Endothelial cell (in vitro differentiated cells): ENCODE measurements at places on chromosomes 2 and 18.

DNA sequence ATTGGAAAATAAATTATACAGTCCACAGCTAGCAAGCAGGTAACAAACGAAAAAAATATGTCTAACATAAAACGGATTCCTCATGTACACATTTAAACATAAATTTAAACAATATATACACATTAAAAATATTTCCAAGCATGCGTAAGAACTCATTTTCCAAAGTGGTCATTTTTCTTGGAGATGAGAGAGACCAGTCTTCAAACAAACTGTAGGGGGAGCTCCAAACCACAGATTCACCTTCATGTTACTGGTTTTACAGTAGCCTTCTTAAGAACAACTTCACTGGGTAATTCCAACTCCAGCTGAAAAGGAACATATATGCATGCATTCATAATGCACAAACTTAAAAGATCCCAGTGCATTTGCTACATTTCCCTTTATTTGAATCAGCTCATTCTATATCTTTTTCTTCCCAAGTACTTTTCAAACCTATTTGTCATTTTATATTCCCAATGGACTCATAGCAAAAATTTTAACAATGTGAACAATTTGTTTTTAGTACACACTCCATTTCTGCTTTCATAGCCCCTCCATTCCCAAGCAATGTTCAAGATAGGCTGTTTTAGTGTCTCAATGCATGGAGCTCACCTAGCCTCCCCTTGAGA lies 4.7 kb upstream of the STAMBP start:
- DNase-seq: peak; percentile 18

DNA sequence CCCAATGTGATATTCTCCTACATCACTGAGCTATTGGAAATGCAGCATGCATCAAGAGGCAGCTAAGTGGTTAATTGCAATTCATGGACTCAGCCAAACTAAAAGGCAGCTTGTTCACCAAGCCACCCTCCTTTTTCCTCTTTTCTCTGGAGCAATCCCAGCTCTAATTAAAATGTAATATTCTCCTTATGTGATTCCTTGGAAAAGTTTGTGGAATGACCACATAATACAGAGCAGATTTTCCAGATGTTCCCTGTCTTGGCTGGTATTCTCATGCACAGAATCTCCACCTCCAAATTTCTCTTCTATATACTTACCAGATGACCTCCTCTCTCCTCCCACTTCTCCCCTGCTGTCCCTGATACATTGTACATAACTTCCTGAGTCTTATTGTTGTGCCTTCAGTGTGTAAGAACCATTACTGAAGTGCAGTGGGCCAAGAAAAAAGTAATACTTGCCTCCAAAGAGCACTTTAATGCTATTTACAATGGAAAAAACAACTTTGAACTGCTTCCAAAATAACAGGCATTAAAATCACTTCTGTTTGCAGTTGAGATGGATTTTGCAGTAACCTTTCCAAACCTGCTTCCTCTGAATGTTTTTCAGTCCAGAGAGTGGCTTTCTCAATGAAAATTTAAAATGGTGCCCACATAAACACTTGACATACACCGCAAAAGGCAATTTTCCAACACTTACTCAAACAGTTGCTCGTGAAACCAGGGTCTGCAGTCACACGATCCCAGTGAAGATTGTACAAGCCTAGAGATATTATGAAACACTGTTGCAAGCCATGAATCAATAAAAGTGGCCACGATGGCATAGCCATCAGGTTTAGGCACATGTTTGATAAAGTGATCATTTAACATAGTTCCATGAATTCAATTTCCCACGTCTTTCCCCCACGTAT lies 258.0 kb downstream of the MTX2 start:
- DNase-seq: no peak

DNA sequence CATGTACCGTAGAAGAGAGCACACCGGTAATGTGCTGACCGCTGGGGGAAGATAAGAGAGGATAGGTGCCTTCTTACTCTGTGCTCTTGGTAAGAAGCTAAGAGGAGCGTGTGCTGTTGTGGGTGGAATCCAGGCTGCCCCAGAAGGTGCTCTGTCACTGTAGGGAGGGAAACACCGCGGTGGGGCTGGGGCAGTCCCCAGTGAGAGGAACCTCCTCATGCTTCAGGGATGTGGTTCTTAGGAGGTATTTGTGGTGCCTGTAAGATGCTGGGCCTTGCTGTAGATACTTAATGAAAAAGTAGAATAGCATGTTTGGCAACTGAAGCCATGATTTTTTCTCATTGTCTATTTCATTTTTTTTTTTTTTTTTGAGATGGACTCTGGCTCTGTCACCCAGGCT lies 1.1 kb downstream of the COLEC11 start:
- no peak for DNase-seq

DNA sequence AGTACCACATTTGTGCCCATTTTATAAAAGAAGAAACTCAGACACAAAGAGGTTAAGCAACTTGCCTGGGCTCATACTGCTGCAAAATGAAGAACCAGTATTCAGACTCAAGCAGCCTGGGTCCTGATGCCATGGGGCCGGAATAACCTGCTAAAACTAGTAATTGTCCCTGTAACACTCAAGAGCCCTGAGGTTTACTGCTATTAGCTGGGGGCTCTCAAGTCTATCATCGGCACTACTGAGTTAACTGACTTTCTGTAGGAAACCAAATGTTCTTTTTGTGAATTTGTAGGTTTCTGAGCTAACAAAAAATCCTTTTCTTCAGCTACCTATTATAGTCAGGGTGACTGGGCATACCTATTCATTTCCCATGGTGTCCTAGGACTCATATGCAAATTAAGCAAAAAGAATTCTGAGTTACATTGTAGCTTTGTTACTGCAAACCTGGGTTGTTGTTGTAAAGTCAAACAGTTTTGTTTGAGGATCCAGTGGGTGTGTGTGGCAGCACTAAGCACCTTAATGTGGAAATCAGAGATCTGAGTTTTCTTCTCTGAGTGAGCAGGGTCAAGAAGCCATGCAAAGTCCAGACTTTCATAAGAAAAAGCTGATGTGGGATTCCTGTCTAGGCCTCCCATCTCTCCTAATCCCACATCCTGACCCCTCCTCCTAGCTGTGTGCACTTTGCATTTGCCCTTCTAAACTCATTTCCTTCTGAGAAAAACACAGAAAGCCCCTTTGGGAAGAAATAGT lies 72.4 kb upstream of the TNP1 start:
- DNase-seq: no peak
